Uterine smooth muscle cell (primary cell): ENCODE measurements at places on chromosomes 1 and 21. TPM values are rescaled to one million over a fixed set of nuclear protein-coding genes. Genes with fewer than 3 reads are reported as not detected.

The SH2D1B gene
- total RNA-seq: under 0.01 TPM in 1 of 2 replicates, not detected in the other

The RAB42 gene
- 2.3 and 3.2 TPM in 2 replicates for total RNA-seq

The THEM5 gene
- not detected in 2 replicates for total RNA-seq

The SMIM1 gene
- total RNA-seq: 0.55 and 2.5 TPM in 2 replicates

The STIL gene
- 5.5 and 15.6 TPM in 2 replicates for total RNA-seq

The GJA9 gene
- 0.11 and 0.12 TPM in 2 replicates for total RNA-seq

The NUP210L gene
- under 0.01 and 0.12 TPM in 2 replicates for total RNA-seq

The LCE1A gene
- not detected in 2 replicates for total RNA-seq

The ADGRL4 gene
- 3.7 and 6.2 TPM in 2 replicates for total RNA-seq

The PODN gene
- total RNA-seq: 5.6 and 35.1 TPM in 2 replicates

The GSTM1 gene
- 0.37 and 15.3 TPM in 2 replicates for total RNA-seq

The KCNE1 gene
- total RNA-seq: 0.12 TPM in 1 of 2 replicates, not detected in the other

The TMEM82 gene
- not detected in 2 replicates for total RNA-seq

The TMCC2 gene
- 3.2 and 4.7 TPM in 2 replicates for total RNA-seq

The CHD5 gene
- 0.11 and 0.12 TPM in 2 replicates for total RNA-seq

The SLC41A1 gene
- 12.5 and 25.6 TPM in 2 replicates for total RNA-seq

The CACNA1E gene
- not detected in 2 replicates for total RNA-seq

The KIFAP3 gene
- total RNA-seq: 27.0 and 29.4 TPM in 2 replicates

The INAVA gene
- total RNA-seq: not detected in 2 replicates

The NPL gene
- 2.0 and 2.1 TPM in 2 replicates for total RNA-seq

The KRTAP21-2 gene
- total RNA-seq: not detected in 2 replicates

The DCST1 gene
- not detected in 2 replicates for total RNA-seq

The PRELP gene
- total RNA-seq: 0.33 and 1.9 TPM in 2 replicates

The TRABD2B gene
- not detected in 2 replicates for total RNA-seq

The OR2L2 gene
- under 0.01 TPM in 1 of 2 replicates, not detected in the other for total RNA-seq

The FOXD3 gene
- not detected in 2 replicates for total RNA-seq

The LAMC1 gene
- 338 and 595 TPM in 2 replicates for total RNA-seq
